ENCODE measurements at places on chromosomes 11 and 22. TPM values are rescaled to one million over a fixed set of nuclear protein-coding genes. Genes with fewer than 3 reads are reported as not detected.
A peak's percentile ranks its signal among the peaks of the same experiment; 100 is the strongest.

GRCh38 chr11:129639300-129639699 is 176.3 kb upstream of the TMEM45B start:
- DNase-seq: peak; percentile 28

The TBX10 gene
- not detected for total RNA-seq

DNA sequence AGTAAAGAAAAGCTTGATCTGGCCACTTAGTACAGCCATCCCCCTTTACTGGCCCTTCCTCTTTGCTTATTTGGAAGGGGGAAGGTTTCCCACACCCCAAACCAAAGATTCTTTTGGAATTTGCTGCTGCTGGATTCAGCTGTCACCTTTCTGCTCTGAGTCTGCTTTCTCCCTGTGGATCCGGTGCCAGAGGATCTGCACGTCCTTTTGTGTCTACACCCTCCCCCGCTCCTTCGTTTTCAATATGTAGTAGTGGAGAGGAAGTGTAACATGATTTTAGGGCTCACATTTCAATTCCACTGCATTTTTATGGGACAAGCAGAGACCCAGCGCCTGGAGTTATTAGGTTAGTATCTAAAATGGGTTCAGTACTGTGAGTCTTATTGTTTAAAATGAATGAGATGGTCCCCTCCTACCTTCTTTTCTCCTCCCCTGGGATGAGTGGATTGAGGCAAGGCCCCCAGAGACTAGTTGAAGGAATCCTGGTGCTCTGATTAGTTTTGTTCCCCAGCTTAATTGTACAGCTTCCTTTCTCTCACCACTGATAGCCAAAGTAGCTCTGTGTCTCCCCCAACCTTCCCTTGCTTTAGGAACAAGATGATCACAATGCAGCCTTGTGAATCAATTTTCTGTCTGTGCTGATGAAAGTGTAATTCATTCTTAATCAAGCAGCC is 30.5 kb upstream of the CABP7 start:
- peak; percentile 85 for DNase-seq

The TENM4 gene
- total RNA-seq: 0.21 TPM

DNA sequence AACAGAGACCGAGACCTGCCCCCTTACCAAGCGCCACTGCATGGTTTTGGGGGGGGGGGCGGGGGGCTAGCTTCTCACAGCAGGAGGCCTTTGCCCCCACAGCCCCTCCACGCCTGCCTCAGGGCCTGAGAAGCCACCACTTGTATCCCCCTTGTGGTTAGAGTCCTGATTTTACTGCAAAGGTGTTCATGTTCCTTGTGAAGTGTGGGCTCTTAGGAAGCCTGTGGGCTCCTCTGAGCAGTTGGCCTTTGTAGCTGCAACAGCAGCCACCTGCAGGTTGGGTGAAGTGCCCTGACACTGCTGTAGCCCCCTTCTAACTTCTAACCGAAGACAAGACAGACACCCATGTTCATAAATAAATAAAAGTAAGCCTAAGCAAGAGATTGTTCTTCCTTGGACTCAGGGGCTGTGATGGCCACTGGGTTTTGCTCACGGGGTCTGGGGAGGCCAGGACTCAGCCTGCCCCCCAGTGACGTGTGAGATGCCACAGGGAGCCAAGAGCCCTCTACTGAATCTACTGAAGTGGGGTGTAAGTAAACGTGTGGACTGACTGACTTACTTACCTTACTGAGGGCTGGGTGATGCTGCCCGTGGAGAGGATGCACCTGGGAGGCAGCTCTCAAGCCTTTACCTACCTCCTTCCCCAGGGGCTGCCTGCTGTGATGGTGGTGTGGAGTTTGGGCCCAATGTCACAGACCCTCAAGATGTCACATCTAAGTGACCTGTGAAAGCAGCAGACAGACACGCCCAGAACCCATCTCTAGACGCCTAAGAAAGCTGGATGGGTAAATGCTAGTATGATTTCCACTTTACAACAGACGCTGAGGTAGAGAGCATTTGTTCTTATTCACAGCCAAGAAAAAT is 25.8 kb downstream of the USP35 start:
- no peak for DNase-seq

DNA sequence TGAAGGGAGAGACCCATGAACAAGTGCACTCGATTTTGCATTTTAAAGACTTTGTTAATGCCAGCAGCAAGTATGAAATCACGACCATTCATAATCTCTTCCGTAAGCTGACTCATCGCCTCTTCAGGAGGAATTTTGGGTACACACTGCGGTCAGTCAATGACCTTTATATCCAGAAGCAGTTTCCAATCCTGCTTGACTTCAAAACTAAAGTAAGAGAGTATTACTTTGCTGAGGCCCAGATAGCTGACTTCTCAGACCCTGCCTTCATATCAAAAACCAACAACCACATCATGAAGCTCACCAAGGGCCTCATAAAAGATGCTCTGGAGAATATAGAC is 5.9 kb downstream of the SERPIND1 start:
- no peak for DNase-seq

- peak; percentile 22 for DNase-seq
Observed at GRCh38 chr22:35140879-35141745, 75.2 kb downstream of the ISX start.

DNA sequence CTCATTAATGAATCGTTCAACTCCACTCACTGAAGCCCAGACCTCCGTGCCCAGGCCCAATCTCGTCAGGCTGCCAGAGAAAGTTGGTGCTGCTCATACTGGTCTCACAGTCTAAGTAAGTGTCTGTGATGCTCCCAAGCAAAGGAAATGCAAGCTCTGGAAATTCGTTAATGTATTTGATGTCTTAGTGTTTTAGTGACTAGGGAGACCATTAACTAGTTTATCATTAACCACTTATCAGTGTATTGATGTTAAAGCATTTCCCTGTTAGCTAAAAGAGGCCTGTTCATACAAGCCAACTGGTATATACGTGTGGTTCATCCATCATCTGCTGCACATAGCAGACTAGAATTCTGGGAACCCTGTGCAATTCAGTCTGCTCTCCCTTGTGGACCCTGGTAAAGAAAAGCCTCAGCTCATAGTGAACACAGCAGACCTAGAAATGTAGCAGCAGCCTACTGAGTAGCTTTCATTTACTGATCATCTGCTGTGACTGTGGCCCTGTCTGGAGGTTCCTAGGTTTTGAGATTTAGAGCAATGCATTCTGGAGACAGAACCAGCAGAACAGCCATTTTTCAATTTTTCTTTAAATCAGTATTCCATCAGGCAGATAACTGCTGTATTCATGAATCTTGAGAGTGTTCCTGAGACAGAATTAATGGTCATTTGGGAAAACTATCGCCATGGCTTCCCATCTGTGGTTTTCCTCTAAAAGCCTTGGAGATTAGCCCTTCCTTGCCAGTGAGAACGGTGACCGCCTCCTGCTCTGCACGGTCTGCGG is 15.7 kb upstream of the AIFM3 start:
- no peak for DNase-seq

DNA sequence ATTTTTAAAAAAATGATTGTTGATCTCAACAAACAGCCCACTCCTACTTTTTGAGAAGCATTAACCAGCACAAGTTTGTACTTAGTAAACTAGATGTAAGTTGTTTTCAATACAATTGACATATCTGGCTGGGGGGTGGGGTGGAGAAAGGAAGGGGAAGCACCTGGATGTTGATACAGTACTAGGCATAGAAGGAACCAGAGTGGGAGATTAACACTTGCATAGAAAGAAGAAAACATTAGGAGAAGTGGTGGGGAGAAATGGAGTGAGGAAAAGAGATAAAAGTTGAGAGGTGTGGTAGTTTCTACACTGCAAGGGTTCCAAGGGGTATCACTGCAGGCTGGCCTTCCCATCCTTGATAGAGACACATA is 10.6 kb upstream of the GAB2 start:
- DNase-seq: no peak

- no peak for DNase-seq
Observed at GRCh38 chr11:57787006-57787604, 25.5 kb downstream of the CTNND1 start.

DNA sequence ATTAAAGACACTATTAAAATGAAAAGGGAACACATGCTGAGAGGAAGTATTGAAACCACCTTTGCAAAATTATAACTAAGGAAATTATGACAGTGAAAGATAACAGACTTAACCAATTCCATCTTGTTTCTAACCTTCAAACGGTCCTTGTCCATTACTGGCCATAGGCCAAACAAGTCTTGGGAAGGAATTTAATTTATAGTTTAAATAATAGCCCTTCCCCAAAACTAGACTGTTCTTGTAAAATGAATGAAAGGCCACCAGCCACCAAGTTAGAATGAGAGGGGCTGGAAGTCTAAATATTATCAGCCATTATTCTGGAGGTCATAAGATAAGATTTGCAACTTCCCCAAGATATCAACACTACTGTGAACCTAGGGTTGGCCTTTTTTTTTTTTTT is 1.8 kb upstream of the TALDO1 start:
- no peak for DNase-seq

The BTG4 gene
- not detected for total RNA-seq

The SPTBN2 gene
- total RNA-seq: 1.1 TPM

GRCh38 chr11:119108146-119108856 is 1.2 kb downstream of the C2CD2L start:
- DNase-seq: peak; percentile 41

DNA sequence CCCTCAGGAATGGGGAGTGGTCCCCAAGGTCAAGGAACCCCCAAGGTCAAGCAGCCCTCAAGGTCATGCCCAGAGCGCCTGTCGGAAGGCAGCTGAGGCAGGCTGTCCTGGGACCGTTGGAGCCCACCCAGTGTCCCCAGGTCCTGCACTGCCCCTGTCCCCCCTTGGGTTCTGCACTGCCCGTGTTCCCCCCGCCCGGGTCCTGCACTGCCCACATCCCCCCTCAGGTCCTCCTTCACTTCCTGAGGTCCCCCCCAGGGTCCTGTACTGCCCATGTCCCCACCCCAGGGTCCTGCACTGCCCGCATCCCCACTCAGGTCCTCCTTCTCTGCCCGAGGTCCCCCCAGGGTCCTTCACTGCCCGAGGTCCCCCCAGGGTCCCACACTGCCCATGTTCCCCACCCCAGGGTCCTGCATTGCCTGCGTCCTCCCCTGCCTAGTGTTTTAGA is 1073.0 kb downstream of the BRD1 start:
- DNase-seq: no peak

The ZNF215 gene
- 0.13 TPM for total RNA-seq

- DNase-seq: no peak
Observed at GRCh38 chr11:555227-555779, 5.2 kb downstream of the LMNTD2 start.

The OR4C45 gene
- total RNA-seq: not detected

DNA sequence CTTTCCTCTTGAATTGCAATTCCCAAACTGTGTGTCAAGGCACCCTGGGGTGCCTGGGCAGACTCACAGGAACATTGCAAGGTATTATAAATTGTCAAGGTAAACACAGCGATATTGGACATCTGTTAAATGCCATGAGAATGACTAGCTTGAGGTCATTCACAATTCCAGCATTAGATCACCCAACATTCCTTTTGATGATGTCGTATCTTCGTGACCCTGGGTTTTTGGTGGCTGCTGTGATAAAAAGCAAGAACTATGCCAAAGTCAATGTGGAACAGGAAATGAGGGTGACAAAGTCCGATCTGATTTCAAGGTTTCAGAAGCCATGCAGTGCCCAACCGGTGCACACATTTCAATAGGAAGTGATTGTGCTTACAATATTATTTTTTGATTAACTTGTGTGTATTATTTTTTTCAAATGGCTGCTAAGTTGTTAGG is 458.4 kb downstream of the MIAT start:
- peak; percentile 27 for DNase-seq

The MPEG1 gene
- not detected for total RNA-seq

DNA sequence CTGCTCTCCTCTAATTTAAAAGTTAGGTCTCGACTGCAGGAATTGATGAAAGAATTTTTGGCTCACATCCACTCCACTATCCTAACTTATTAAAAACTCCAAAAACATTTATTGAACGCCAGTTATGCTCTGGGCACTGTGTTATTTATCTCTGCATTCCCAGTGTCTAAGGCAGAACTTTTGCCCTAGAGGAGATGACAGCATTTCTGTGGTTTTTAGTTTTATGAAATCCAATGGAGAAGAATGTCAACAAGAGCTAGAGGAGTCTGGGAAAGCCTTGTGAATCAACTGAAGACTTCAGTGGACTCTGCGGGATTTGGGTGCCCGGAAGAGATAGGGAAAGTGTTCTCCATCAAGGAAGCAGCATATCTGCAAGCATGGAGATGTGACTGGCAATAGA is 217.0 kb upstream of the PGR start:
- peak; percentile 14 for DNase-seq

GRCh38 chr11:6812390-6813005 is 13.0 kb upstream of the OR6A2 start:
- peak; percentile 56 for DNase-seq

The ADM2 gene
- total RNA-seq: 0.67 TPM

- no peak for DNase-seq
Observed at GRCh38 chr11:5928271-5928670, 13.8 kb upstream of the OR56A3 start.

DNA sequence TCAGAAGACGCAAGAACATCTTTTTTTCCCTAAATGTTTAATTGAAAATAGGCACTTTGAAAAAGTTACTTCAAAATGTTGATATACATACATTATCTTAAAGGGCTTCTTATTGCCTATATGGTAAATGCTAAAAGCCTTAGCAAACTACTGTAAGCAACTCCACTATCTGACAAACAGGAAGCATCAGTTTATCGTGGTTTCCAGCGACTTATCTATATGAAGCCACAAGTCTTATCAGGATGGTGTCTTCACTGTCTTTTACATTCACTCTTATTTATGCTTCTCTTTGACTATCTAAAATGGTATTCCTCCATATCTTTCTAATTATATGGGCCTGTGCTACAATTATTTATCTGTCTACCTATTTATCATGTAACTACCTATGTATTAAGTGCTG is 2091.9 kb downstream of the LRRC4C start:
- DNase-seq: no peak

DNA sequence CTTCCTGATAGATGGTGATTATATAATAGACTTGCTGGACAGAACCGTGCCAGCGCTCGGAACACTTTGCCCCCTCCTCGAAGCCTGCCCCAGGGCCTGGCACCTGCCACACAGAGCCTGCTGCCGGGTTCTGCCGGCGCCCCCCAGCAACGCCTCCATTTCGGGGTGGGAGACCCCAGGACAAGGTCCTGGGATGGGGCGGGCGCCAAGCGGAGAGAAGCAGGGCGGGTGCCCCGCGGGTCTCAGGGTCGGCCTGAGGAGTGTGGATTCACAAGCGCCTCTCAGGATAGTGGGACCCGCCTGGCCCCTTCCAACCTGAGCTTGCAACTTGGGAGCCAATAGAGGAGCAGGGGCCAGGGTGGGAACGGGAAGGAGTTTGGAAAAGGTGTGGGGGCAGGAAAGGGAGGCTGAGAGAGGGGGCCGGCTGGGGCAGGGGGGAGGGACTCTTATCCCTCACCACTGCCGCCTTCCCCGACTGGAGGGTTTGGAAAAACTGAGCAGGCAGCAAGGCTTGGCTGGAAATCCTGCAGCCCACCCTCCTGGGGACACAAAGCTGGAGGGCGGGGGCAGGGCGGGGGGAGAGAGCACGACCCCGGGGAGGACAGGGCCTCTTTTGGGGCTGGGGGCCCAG is 3.3 kb upstream of the BCL9L start:
- DNase-seq: no peak

The INPP5J gene
- total RNA-seq: 0.57 TPM

GRCh38 chr11:102552020-102552419 is 21.5 kb upstream of the MMP7 start:
- DNase-seq: no peak

The RCOR2 gene
- 0.53 TPM for total RNA-seq

GRCh38 chr22:19524170-19525115 is at the start of gene CLDN5:
Gene CLDN5, minus strand, starts transcription at chr22:19524410. Its CDS starts 155 bp downstream, at chr22:19524255.
- DNase-seq: no peak

The GNG3 gene
- not detected for total RNA-seq
